Fibroblast of villous mesenchyme (primary cell): ENCODE measurements at places on chromosomes 2 and 18. TPM values are rescaled to one million over a fixed set of nuclear protein-coding genes. Genes with fewer than 3 reads are reported as not detected.

Gene EDAR
- not detected in 2 replicates for total RNA-seq

Gene PRKAG3
- not detected in 2 replicates for total RNA-seq

Gene UGT1A9
- total RNA-seq: not detected in 2 replicates

Gene HOXD4
- 5.5 and 7.8 TPM in 2 replicates for total RNA-seq
